ENCODE measurements at places on chromosomes 3 and 15.

DNA sequence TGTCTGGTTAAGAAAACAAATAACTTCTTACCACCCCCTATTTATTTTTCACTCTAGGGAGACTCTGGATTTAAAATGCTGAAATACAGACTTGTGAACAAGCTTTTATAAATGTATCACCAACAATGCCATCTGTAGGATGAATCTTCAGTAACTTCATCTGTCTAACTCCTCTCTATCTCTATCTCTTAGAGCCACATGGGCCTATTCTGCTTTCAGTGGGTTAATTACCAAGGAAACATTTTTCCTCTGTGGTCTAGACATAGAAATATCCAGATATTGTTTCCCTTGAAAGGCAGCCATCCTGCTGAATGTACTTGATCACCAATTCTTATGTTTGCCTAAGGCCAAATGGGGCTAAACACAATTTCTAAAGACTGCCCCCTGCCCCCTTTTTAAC, 167.6 kb upstream of the COL8A1 start:
- DNase-seq = no peak

DNA sequence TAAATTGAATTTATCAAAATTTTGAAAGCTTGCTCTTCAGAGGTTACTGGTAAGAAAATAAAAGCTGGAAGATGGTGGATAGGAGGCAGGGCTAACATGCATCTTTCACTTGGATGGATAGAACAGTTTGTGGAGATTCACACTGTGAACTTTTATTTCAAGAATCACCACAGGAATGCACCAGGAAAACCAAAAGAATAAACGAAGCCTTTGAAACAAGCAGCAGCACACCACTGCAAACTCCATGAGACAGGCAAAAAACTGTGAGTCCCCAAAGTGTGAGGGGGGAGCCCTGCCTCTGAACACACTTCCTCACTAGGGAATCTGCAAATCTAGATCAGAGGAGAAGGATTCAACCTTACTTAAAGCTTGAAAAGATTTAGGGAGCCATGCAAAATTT, 122.2 kb downstream of the RTP4 start:
- no peak for DNase-seq

DNA sequence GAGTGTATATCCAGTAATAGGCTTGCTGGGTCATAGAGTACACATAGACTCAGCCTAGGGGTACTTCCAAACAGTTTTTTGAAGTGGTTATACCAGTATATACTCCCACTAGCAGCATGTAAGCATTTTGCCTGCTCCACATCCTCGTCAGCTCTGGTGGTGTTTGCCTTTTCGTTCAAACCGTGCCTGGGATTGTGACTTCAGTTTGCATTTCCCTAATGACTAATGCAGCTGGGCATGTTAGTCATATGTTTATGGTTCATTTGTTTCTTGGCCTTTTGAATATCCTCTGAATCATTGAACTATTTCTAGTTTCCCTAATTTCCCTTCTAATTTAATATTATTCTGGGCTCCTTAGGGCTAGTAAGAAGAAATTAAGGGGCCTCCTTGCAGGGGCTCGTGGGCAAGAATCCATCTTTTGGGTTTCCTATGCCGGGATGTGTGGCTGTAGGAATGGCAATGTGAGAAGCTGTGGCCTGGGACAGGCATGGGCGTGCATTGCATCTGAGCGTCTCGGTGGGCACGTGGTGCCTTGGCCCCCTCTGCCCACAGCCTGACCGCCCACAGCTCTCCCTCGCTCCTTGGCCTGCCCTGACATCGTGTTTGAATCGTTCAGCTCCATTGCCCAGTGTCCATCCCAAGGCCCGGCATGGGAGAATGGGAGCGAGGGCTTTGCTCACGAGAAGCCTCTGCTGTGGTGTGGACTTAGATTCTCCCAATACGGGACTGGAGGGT, 26.4 kb downstream of the FAH start:
- DNase-seq = no peak

DNA sequence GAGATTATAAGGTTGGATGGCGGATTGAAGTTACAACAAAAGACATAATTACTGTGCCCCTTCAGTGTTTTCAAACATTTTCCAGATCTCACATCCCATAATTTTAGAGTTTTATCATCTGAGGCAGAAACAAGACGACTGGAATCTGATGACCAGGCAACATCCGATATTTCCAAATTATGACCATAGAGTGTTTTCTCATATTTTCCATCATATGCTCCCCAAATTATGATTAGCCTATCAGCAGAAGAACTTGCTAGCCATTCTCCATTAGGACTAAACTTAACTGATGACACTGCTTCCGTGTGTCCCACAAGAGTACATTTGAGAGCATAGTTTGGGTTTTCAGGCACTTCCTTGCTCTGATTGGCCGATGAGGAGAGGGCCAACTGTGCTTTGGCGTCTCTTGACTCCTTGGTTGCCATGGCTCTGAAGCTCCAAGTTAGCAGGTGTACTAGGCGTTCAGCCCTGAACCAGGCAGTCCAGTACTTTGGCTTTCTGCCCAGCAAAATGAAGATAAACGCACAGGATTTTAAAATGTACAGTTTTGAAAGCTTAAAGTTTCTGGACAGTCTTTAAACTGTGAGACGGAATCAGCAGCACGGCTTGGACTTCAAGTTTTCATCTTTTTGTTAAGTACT, 638 bp downstream of the WDR5B start:
- peak; percentile 86 for DNase-seq

DNA sequence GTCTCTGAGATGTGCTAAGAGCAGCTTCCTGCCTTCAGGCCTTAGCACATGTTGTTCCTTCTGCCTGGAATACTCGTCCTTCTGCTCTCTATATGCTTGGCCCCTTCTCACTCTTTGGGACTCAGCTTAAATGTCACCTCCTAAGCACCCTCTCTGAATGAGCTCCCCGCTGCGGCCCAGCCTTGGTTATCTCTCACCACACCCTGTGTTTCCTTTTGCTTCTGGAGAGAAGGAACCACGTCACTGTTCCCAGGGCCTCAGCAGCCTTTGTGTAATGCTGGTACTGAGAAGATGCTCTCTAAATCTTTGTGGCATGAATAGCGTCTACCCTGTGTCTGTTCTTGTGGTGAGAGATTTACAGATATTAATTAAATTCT, 2.2 kb downstream of the FAH start:
- no peak for DNase-seq

- DNase-seq = no peak
Measured at GRCh38 chr3:94896994-94897393, 834.1 kb downstream of the NSUN3 start.

DNA sequence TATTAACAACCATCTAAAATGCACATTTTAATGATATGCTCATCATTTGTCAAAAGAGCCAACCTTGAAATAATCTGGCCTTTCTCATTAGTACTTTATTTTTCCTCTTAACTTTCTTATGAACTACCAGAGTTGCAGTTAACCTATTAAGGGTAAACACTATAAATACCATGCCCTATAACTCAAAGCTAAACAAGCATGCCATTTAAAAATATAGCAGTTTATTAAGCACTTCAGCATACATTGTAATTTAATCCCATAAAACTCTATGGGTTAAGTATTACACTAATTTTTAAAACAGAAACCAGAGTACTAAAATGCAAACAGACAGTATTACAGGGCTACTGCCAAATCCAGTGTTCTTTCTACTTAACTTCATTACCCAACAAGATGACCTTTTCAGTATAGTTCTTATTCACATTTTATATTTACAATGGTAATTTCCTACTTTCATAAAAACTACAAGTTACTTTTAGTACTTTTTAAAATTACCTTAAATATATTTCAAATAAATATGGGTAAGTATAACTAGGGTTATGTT, 11.8 kb downstream of the NPTN start:
- no peak for DNase-seq

GRCh38 chr3:96213393-96213792, 601.0 kb upstream of the EPHA6 start:
- DNase-seq = no peak

DNA sequence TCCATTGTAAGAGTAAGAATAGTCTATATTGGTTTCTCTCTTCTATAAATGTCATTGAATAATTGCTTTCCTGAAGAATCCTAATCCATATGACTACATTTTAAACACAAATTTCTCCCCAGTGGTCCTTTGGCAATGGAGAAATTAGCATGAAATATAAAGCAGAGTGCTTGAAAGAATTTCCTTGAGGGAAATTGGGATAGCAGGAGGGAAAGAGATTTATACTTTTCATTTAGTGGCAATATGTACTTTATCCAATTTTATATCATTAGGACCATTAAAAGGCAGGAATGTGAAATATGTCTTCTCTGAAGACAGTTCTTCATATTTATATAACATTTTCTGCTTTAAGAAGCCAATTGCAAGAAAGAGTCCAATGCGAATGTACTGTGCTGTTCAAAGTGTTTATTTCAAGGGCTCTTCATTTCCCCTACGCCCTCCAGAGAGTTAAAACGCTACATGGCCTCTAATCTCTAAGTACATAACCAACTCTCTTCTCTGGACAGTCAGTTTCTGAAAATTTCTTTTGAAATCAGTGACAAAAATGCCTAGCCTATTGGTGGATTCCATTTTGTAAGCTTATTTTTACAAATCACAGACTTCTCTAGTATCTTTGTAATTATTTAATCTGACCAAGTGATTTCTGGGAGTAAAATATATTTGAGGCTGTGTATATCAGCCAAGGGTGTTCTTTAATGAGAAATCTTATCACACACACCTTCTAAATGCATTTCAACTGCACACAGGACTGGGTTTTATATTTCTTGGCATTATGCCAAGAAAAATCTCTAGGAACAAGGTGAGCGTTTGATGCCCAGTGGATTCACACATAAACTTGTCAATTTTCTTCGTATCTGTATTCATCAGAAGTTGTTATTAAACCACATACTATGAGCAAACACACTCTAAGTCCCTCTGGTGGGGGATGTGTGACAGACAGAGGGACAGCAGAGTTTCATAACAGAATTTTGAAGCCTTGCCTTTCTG, 51.2 kb downstream of the KCNAB1 start:
- no peak for DNase-seq

GRCh38 chr3:59247402-59247841, 197.6 kb upstream of the CFAP20DC start:
- DNase-seq = peak; percentile 53

GRCh38 chr3:136883967-136884720, 22.1 kb downstream of the NCK1 start:
- no peak for DNase-seq

- no peak for DNase-seq
Measured at GRCh38 chr3:30073622-30074021, 532.8 kb upstream of the TGFBR2 start.

DNA sequence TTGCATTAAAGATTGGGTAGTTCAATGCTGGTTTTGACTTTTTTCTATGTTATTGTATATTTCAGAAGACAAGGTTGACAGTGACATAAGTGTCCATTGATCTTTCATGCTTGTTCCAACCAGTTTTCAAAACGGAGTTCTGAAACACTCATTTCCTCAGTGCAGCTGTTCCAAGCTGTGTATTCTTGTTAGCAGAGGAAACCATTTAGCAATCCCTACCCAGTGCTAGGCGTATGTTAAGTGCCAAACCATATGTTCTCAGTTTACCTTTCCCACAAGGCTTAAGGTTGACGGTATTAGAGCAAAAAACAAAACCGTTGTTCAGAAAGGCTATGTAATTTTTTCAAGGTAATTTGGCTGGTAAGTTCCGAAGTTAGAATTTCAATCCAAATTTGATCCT, 9.1 kb downstream of the ATOSA start:
- no peak for DNase-seq

DNA sequence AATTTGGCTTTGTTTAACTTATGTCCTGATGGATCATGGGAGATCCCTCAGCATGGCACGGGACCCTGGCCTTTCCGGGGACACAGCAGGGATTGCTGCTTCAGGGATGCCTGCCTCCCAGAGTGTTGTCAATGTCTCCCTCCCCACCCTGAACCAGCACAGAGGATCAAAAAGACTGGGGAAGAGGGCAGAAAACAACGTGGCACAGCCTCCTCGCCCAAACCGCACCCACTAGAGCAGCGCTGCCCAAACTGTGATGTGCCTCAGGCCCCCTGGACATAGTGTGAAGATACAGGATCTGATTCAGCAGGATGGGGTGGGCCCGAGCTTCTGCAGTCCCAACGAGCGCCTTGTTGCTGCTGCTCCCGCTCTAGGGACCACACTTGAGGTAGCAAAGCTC, 34.5 kb downstream of the SLC6A20 start:
- DNase-seq = no peak

- no peak for DNase-seq
Measured at GRCh38 chr3:49722896-49723295, 855 bp downstream of the GMPPB start.

- DNase-seq = no peak
Measured at GRCh38 chr3:194572143-194572789, 61.0 kb downstream of the TMEM44 start.

GRCh38 chr3:117105686-117106085, 396.1 kb downstream of the TUSC7 start:
- DNase-seq = no peak

DNA sequence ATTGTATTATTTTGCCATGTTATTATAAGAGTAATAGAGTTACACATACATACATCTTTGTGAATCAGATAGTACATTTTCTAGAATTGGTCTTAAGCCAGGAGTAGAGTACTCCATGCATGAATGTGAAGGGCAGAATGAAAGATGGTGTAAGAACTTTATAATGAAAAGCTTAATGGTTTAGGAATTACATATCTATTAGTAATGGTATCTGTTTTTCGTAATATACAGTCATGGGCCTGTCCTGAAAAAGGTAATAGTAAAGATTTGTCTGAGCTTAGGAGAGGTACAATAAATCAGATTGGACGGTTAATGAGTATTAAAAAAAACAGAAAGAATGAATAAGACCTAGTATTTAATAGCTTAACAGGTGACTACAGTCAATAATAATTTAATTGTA, 118.2 kb upstream of the PRTG start:
- no peak for DNase-seq
